ENCODE measurements at places on chromosomes 2 and 18.

DNA sequence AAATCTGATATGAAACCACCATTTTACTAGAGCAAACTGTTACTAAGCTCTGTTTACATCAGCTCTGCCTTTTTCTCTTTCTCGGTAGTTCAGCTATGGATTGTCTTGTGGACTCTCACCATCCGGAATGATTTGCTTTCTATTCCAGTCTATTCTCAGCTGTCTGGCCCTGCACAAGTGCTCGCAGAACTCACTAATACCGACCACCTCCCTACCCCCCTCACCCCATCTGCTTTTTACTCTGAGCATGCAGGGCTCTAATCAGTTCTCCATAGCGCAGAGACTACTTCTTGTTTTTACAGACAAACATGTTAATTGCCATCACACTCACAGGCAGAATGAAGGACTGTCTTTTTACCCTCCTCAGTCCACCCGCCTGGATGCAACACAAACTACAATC is 180.7 kb upstream of the POU3F3 start:
- DNase-seq, result no peak

GRCh38 chr2:138622613-138623012 is 121.0 kb downstream of the SPOPL start:
- DNase-seq, result no peak

DNA sequence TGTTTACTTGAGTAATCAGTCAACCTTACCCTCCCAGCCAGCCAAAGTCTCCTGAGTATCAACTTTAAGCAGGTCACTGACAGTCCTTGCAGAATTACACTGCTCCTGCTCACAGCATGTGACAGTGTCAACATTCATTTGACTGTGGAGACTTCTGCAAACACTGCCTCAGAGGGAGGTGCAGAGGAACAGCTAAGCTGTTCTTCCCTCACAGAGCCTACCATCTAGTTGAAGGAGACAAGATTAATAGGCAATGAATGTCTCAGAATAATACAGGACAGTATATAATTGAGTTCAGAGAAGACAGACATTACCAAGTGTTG is 11.9 kb downstream of the SLC14A2 start:
- no peak for DNase-seq

GRCh38 chr2:233418761-233419546 is 64.7 kb downstream of the DGKD start:
- peak; percentile 48 for DNase-seq

- DNase-seq, result no peak
Measured at GRCh38 chr2:43840965-43841364, 2.2 kb downstream of the ABCG8 start.

All from fibroblast of lung (primary cell).